Cardiac muscle cell (in vitro differentiated cells and primary cell): ENCODE measurements at places on chromosomes 3 and 15.

DNA sequence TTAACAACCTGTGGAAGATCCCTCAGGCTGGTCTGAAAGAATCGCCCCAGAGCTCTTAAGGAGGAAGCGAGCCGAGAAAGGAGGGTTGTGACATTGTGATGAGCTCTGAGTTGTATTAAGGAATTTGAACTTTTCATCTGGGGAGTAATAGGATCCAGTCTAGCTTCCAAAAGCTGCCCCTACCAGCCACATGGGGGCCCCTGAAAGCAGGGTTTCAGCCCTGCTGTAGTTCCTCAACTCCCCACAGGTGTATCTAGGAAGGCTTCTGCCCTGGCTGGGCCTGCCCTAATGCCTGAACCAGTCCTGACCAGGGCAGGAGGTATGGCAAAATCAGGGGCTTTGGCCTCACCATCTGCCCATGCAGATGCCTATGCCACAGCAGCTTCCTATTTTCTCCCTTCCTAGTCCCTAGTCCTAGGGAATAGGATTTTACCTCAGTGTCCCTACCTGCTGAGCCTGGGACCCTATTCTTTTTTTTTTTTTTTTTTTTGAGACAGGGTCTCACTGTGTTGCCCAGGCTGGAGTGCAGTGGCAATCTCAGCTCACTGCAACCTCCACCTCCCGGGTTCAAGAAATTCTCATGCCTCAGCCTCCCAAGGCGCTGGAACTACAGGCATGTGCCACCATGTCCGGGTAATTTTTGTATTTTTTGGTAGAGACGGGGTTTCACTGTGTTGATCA lies 5.0 kb upstream of the AP3S2 start:
- H3K4me3 ChIP-seq = no peak overlapping the region
- DNase-seq = peak; percentile 46
- no peaks in the 10 kb centered on the region for H3K27me3 ChIP-seq
- no peaks in the 10 kb centered on the region for H3K4me1 ChIP-seq
- peaks cover 7% of the 10 kb centered on the region for H3K36me3 ChIP-seq

GRCh38 chr3:23319366-23320312 lies 116.5 kb downstream of the UBE2E2 start:
- H3K4me1 ChIP-seq = peaks cover 2% of the 10 kb centered on the region
- H3K27ac ChIP-seq = no peak overlapping the region
- H3K27me3 ChIP-seq = no peaks in the 10 kb centered on the region

DNA sequence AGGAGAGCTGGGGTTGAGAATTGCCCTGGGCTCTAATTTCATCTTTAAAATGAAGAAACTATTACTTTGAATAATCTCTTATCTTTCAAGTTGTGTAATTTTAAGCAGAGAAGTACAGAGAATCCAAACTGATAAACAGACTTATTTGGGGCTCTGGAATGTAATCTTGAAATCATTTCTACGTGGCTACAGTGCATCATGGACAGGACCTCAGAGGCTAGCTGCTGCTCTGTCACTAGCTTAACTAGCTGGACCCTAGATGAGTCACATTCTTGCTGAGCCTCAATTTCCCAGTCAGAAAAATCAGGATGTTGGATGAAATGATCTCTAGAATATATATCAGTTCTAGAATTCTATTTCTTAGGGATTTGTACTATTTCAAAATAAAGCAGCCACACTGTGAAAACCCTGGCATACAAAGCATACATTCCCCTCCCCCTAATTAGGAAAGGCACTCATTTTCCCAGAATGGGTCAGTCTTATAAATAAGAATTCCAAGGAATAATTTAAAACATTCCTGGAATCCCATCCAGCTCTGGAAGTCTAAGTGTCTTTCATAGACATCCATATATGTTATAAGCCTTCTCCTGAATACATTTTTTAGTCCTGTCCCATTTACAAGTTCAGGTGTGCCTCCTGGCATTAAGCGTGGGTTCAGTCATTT lies 47.2 kb downstream of the RASGRP1 start:
- DNase-seq = peak; percentile 16
- no peak overlapping the region for H3K4me3 ChIP-seq
- H3K4me1 ChIP-seq = peaks cover 11% of the 10 kb centered on the region
- no peak overlapping the region for H3K27ac ChIP-seq

GRCh38 chr15:91890614-91891013 lies 37.1 kb downstream of the SLCO3A1 start:
- peaks cover 69% of the 10 kb centered on the region for H3K4me1 ChIP-seq
- H3K27me3 ChIP-seq = no peaks in the 10 kb centered on the region
- DNase-seq = no peak
- no peak overlapping the region for H3K4me3 ChIP-seq
- H3K27ac ChIP-seq = no peak overlapping the region

GRCh38 chr3:80215191-80215590 lies 447.4 kb upstream of the ROBO1 start:
- H3K4me1 ChIP-seq = no peaks in the 10 kb centered on the region
- no peak overlapping the region for H3K27ac ChIP-seq
- H3K4me3 ChIP-seq = no peak overlapping the region
- H3K27me3 ChIP-seq = no peaks in the 10 kb centered on the region

DNA sequence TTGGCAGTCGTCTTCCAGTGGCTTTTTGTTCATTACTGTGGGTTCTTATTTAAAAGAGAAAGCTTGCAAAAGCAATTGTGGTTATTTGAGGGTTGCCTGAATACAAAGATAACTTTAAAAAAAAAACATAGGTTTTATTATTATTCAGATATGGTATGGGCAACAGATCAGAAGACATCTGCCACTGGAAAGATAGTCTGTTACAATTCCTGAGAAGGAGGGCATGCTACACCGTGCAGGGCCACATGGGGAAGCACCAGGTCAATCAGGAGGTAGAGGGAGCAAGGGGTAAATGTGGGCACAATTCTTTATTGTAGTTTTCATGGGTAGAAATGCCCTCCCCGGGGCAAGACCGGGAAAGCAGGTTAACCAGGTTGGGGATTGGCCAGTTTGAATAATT lies 46.5 kb downstream of the BBS4 start:
- no peak for DNase-seq
- peaks cover 7% of the 10 kb centered on the region for H3K36me3 ChIP-seq
- no peaks in the 10 kb centered on the region for H3K27me3 ChIP-seq
- no peak overlapping the region for H3K4me3 ChIP-seq
- no peak overlapping the region for H3K27ac ChIP-seq
- no peaks in the 10 kb centered on the region for H3K4me1 ChIP-seq

- DNase-seq = peak; percentile 92
- H3K27me3 ChIP-seq = no peaks in the 10 kb centered on the region
- H3K27ac ChIP-seq = no peak overlapping the region
- no peaks in the 10 kb centered on the region for H3K36me3 ChIP-seq
- H3K4me3 ChIP-seq = no peak overlapping the region
- no peaks in the 10 kb centered on the region for H3K4me1 ChIP-seq
Measured at GRCh38 chr3:27521179-27521871, 37.1 kb upstream of the SLC4A7 start.
